WERI-Rb-1 (cell line): ENCODE measurements at places on chromosomes 6 and 20.

DNA sequence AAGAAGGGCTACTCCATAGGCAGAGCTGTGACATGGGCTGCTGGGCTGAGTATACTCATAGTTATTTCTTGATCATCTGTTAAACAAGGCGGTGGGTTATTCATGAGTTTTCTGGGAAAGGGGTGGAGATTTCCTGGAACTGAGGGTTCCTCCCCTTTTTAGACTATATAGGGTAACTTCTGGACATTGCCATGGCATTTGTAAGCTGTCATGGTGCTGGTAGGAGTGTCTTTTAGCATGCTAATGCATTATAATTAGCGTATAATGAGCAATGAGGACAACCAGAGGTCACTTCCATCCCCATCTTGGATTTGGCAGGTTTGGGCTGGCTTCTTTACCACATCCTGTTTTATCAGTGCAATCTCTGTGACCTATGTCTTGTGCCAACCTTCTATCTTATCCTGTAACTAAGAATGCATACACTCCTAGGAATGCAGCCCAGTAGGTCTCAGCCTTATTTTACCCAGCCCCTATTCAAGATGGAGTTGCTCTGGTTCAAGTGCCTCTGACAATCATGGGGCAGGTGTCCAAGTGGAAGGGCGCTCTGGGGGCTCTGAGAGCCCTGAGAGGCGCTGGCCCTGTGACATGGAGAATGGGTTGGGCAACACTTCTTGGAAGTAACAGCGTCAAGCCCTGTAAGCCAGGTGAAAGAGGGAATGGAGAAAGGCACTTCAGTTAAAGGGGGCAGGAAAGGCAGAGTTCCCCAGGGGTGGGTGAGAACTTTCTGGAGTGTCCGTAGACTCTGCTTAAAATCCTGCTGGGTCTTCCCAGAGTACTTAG is 354.2 kb upstream of the SULF2 start:
- no peak for DNase-seq

GRCh38 chr6:50116797-50117542 is 67.2 kb upstream of the DEFB112 start:
- no peak for DNase-seq

- DNase-seq: peak; percentile 21
Observed at GRCh38 chr6:165889636-165890403, 226.8 kb upstream of the PDE10A start.

DNA sequence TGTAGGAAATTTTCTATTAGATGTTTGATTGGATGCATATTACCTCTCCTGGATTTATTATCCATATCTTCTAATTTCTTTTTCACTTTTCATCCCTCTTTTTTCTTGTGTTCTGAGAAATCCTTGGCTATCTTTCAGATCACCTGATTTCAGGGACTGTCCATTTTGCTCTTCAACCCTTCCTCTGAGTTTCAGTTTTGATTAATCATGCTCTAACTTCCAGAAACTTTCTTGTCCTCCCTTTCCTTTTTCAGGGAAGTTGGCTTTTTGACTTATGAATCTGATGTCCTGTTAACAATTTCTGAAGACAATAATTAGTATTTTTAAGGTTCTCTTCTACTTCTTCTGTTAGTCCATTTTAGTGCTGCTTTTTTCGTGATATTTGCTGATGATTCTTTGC is 79.1 kb downstream of the FKBP5 start:
- DNase-seq: no peak

DNA sequence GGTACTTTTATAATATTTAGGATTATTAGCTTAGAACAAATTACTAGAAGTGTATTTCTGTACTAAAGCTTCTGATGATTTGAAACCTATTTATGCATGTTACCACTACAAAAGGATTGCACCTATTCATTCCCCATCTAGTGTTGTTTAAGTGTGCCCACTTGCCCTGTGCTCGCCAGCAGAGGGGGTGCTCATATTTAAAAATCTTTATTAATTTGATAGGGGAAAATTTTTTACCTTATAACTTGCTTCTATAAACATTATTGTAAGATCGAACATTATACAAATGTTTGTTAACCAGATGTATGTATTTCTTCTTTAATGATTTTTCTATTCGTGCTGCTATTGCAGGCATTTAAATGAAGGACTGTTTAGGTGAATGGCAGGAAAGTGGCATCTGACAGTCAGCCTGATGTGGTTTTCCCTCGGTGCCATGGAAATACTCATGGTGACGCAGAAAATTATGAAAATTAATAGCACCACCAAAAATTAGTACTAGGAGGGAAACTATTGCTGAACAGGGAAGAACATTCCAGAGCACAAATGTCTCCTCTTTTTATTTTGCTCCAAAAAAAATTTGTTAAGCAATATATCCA is 44.1 kb upstream of the FNDC1 start:
- no peak for DNase-seq
